Activated gamma-delta T cell (primary cell): ENCODE measurements at places on chromosomes 3 and 15.

GRCh38 chr15:70266412-70267121 is 168.8 kb upstream of the TLE3 start:
- DNase-seq = no peak

DNA sequence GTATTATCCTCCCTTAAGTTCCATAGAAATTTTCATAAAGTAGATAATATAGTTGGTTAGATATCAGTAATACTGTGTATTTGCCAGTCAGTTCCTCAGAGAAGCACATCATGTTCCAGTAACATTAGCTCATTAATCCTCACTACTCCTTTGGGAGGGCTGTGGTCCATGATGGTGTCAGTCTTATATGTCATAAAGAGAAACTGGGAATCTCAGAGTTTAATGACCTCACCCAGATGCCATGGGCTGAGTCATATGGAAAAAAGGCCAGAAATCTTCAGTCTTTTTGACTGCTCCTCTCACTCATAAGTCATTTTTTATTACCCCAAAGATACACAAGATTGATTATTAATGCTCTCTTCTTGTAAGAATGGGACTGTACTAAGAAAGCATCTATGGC is 188.6 kb downstream of the CHL1 start:
- DNase-seq = no peak

DNA sequence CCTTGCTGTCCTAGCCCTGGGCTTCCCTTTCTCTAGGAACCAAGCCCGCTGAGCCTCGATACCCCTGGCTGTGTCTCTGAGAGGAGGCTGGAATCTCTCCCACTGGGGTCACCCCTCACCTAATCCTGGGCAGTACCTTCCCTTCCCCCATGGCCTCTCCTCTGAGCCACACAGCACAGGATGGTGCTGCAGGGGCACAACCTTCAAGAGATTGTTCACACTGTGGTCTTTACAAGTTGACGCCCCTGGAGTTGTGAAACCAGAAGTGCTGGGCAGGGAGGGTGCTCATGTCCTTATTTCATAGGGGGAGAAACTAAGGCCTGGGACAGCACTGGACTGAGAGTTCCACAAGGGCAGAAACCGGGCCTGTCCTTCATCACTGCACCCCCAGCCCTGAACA is 70.9 kb upstream of the TMEM115 start:
- DNase-seq = no peak

DNA sequence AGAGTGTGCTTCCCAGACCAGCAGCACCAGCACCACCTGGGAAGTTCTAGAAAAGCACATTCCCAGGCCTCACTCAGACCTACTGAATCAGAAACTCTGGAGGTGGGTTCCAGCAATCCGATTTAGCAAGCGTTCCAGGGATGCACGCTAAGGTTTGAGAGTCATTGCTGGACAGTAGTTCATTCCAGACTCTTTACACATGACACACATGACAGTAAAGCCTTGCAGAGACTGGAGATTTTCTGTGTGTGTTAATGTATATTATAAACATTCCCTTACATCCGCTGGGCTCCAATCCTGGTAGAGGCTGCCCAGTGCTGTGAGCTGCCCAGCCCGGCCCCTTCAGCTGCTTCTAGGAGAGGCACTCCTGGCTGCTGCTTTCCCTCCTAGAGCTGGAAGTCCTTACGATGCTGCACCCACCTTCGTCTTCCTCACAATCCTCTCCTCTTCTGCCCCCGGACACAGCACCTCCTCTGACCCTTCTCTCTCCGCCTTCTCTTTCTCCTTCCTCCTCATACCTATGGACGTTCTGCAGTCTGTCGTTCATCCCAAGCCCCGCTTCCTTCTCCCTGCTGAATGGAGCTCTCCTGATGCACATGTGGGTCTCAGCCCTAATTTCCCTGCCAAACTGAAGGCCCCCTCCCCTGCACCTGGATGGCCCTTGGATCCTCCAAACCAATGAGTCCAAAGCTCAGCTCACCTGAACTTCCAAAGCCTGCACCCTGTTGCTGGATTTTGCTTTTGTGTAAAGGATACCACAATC is 44.4 kb downstream of the ITGA11 start:
- DNase-seq = no peak

DNA sequence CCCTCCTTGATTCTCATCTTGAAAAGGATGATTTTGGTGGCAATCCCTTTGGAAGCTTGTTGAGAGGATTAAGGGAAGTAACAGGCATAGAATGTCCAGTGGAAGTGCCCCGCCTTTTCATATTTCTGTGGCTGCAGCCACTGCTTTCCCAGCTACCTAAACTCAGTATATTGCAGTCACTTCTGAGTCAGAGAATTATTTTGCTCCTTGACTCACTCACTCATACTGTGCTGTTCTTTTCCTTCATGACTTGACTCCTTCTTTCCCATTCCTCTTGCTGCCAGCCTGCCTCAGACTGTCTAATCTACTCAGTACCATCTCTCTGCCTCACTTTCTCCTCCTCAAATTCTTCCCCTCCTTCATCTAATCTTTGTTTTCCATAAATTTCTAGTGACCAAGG is 26.5 kb upstream of the POLR2M start:
- DNase-seq = no peak

GRCh38 chr3:120059081-120059864 is 35.0 kb downstream of the GSK3B start:
- no peak for DNase-seq

GRCh38 chr3:72505539-72506405 is 342.5 kb downstream of the SHQ1 start:
- DNase-seq = no peak

DNA sequence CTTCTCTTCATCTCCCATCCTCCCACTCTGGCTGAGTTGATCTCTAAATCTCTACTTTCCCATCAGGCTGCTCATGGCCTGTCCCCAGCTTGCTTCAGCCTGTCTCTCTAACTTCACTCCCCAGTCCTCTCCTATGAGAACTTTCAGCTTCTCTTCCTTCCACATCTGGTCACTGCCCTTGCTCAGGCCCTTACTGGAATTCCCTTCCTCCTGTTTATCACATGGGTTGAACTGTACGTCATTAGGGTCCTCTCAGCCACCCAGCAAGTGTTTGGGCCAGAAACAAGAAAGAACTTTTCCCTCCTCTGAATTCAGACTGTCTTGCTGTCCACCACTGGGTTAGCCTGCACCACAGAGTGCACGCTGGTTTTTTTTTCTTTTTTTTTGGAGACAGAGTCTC is 5.0 kb downstream of the PTPN23 start:
- no peak for DNase-seq

- DNase-seq = no peak
These were observed 19.9 kb downstream of the CLDN1 start for GRCh38 chr3:190302212-190302867.

DNA sequence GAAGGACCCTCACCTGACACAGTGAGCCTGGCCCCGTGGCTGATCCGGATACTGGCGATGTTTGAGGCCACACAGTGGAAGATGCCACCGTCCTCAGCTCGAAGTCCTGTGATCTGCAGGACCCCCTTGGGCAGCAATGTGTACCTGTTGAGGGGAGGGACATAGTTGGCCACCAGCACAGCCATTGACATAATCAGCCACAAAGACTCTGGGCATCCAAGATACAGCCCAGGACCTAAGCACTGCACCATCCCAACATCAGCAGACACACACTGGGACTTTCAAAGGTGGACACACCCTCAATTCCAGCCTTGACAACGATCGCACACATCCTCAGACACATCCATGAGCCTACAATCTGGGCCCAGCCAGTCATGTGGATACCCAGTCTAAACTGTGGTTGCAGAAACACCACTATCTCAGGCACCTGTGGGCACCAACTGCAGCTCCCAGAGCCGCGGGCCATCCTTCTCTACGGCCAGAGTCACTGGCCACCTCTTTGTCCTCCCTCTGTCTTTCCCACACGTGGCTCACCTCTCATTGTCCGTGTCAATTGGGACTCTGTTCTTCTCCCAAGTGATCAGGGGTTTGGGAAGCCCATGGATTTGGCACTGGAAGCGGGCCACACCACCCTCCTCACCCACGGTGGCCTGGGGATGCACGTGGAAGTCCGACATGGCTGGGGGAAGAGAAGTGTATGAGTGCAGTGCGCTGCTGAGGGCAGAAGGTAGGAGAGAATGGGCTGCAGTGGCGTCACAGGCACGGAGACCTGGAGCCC is 31.0 kb downstream of the RNU5B-1 start:
- no peak for DNase-seq

DNA sequence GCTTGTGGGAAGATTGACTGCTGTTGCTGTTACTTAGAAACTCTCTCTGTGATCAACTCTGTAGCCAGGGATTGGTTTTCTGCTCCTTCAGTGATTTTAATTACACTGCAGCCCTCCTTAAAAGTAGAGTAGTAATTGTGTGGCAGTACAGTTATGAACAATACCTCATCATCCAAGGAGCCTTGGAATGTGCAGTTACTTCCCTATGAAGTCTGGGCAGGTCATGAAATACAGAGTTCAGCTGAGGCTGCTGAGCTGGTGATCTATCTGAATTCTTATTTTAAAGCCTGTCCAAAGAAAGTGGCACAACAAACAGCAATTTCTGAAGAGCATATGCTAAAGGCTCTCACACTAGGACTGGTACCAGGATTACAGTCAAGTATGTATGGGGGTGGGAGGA is 37.4 kb upstream of the MRPL3 start:
- no peak for DNase-seq

GRCh38 chr15:81190922-81191507 is 5.7 kb upstream of the IL16 start:
- no peak for DNase-seq

DNA sequence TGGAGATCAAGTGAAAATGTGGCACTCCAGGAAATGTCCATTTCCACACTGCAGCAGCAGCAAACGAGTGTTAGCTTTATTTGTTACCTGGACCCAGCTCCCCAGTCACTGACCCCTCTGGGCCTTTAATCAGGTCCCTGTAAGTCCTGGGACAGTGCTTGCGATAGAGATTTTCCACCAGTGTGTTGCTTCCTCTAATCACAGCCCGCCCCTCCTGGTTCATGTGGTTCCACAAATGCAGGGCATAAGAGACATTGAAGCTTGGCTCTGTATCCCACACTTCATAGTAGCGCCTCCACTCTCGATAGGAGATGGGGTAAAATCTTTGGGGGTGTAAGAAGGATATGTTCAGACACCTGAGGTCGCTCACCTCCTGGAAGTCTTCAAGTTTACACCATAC is 8.0 kb downstream of the A4GNT start:
- DNase-seq = no peak

DNA sequence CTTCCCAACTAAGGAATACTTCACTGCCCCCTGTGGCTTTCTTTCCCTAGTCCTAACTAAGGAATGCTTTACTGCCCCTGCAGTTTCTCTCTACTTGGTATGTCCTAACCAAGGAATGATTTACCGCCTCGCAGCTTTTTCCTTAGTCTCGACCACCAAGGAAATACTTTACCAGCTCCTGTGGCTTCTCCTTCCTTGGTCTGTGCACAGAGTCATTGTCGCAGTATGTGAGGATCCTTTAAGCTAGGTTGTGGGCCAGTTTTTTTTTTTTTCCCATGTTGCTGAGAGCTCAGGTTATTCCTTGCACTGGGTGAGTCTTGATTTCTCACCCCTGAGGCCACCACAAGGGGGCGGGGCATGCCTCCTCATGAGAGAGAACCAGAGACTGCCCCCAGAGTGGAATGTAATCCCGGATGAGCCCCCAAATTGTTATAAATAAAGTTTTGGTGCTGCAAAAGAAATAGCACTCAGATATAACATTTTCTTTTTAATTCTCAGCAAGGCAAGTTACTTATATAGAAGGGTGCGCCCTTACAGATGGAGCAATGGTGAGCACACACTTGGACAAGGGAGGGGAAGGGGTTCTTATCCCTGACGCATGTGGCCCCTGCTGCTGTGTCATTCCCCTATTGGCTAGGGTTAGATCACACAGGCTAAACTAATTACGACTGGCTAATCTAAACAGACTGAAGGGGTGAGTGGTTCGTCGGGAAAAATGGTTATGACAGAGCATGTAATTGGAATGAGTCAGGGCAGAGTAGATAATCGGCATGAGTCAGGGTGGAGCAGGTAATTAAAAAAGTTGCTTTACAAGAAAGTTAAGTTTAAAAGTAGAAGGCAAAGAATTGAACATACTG is 27.0 kb downstream of the NDUFB4 start:
- DNase-seq = no peak

GRCh38 chr15:99475754-99476412 is 89.9 kb upstream of the MEF2A start:
- no peak for DNase-seq

DNA sequence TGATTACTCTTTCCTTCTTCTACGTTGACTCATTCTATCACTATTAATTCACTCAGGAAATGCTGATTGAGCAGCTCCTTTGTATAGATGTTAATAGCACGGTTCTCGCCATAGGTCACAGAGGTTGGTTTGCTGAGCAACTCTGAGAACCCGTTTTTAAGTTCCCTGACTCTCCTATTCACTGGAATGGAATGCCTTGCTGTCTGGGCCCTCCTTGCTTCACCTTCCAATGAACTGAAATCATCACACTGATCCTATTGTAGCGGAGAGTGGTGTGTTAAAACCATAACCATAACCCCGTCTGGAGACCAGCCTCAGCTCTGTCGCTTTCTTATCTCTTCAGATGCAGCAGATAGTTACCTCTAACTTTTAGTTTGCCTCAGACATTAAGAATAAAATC is 323.6 kb downstream of the GABRB3 start:
- DNase-seq = no peak

DNA sequence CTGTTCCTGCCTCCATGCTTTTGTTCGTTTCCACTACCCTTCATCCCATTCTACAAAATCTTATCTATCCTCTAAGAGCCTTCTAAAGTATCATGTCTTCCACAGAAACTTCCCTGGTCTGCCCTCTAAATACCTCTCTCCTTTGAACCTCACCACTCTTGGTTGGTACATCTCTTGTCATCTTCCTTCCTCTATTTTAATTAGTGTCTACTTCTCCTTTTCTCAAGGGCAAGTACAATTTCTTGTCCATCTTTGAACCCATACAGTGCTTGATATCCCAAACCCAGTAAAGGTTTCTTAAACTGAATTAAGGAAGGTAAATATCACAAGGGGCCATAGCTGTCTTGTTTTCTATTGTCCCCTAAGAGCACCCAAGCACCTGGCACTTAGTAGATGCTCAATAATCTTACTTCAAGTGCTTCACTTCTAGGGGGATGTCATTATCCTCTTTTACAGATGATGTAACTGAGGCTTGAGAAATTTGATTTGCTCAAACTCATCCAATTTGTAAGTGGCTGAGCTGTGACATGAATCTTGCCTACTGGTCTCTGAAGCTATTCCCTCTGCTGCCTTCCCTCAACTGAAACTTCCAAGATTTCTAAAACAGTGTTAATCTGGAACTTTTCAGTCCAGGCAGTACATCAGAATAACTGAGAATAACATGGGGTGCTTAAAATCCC is 2.6 kb upstream of the DAPK2 start:
- no peak for DNase-seq

DNA sequence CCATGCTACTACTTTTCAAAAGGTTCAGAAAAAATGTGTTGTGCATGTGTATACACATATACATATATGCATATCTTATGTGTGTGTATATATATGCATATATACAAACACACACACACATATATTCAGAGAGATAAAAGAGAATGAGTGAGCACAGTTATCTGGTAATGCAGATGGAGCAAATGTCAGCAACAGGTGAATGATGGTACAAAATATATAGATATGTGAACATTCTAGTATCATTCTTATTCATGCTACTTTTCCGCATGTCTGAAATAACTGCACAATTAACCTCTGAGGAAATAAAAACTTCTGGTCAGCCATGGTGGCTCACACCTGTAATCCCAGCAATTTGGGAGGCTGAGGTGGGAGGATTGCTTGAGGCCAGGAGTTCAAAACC is 222.6 kb upstream of the NANOGP8 start:
- DNase-seq = no peak
